ENCODE measurements at places on chromosomes 2 and 18.

- no peak for DNase-seq
These were observed 8.3 kb downstream of the CERKL start for GRCh38 chr2:181648478-181649155.

DNA sequence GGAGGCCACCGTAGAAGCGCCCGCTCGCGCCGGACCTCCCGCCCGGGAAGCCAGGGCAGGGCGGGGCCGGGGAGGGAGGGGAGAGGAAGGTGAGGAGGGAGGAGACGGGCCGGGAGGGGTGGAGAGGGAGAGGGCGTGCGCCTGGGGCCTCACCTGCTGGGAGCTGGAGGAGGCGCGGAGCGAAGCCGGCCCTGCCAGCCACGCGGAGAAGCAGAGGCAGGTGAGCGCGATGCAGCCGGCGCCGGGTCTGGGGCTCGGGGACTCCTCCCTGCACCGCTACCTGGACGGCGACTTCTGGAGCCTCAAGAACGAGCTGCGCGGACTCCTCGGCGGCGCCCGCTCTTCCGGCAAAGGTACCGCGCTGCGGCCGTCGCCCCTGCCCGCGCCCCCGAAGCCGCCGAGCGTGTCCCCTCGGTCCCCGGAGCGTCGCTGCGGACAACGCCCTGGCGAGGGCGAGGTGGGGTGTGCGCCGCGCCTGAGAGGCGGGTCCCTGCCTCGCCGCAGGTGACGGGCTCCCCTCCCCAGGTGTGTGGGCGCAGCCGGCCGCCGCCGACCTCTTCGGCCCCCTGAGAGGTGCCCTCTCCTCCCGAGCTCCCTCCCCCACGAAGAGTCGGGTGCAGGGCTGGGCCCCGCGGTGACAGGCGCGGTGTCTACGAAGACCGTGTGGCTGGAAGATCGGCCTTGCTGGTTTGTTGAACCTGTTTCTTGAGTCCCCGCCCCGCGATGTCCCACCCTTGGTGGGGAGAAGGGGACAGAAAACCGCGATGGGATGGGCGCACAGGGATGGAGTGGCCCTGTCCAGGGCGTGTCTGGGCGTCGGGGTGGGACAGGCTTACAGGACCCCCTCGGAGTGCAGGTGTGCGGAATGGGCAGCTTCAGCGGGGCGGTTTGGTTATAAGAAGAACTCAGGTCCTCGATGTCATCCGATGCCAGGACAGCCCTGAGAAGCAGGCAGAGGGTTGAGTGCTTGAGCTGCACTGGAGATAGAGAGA lies at the start of gene ACOXL:
Gene ACOXL, plus strand, starts transcription at position 152 of the 992 bp plus-strand sequence. CDS start 35,817 bp downstream, outside the sequence.
- no peak for DNase-seq

DNA sequence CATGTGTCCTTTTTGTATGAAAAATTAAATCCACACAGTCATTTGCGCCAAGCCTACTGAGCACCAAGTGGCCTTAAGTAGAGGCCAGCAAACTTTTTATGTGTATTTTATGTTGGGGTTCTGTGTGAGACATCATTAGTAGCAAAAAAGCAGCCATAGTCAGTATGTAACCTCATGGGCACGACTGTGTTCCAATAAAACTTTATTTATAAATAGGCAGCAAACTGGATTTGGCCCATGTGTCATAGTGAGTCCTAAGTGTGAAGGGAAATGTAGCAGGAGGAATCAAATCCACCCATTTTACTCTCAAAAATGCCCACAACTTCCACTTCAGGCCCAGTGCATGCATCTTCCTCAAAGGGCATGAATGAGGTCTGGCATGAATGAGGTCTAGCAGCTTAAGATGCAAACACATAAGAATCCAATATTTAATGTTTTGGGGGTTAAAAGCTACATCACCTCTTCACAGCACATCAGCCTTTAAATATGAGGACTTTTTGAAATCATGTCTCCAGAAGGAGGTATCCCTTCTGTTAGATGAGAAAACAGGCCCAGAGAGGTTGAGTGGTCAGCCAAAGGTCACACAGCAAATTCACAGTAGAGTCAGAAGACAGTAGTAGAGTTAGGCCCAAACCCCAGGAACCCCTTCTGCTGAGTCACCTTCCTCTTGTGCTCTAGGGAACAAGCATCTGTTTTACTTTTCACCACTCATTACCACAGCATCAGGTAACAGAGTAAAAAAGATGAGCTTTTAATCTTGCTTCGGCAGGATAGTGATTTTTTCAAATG lies 45.6 kb downstream of the MREG start:
- no peak for DNase-seq

DNA sequence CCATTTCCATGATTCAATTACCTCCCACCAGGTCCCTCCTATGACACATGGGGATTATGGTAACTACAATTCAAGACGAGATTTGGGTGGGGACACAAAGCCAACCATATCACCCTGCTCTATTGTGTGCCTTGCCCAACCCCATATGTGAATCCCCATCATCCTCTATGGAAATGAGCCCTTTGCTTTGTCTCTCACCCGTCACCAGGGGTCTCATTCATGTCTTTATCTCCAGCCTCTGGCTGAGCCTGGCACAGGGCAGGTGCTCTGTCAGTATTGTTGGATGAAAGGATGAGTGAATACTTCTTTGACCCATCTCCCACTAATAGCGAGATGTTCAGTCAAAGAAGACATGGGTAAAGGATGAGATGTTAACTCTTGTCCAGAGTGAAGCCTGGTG lies 116.6 kb upstream of the LGALSL start:
- DNase-seq: no peak

DNA sequence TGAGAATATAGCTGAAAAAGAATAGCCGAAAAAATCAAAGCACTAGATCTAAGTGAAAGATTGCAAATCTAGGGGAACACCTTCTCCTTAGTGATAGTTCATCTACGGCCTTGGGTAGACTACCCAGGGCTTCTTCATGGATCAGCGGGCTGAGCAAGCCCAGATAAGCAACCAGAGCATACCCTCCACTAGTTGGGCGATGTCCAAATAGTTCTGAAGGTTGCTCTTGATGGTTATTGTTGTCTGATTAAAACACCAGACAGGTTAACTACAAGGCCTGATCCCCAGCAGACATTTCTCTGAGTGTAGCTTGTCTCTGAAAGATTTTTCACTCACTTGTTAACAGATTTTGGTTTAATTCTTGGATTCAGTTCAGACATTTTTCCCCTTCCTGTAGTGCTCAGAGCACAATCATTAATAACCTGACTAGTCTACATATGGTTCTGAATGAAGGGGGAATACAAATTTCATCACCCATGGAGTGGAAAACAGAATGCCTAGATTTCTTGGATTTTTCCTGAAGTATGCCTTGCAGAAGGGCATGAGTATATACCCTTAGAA lies 99.6 kb downstream of the BABAM2 start:
- DNase-seq: no peak

GRCh38 chr2:152443771-152444170 lies 108.8 kb downstream of the FMNL2 start:
- DNase-seq: no peak

DNA sequence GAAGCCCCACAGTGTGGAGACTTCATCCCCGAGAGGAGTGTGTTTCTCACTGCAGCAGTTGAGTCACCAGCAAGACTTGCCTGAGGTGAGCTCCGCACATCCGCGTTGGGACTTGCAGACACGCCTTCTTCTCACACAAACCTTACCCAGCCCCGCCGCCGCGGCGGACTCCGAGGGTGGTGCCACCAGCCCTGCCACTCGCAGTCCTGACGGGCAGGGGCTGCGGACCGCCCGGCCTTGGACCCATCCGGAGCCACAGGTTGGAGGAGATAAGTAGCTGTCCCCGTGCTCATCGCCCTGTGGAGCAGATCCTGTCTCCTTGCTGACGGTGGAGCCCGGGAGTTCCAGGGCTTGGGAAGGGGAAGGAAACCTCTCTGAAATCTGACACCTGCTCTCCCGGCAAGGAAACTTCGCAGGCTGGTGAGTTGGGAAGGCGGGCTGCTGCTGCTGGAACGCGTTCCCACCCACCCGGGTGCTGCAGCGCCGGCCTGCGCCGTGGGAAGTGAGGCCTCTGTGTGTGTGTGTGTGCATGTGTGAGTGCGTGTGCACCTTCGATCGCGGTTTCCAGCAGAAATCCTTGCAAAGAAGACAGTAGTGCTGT lies at the start of gene RAB27B:
Gene RAB27B, plus strand, starts transcription at position 197 of the 601 bp plus-strand sequence. CDS start 49,109 bp downstream, outside the sequence.
- peak; percentile 38 for DNase-seq

- DNase-seq: no peak
These were observed 66.5 kb upstream of the CABLES1 start for GRCh38 chr18:23068570-23069310.

GRCh38 chr2:204665207-204665606 lies 119.9 kb downstream of the PARD3B start:
- no peak for DNase-seq

Measured in stimulated activated CD4-positive, alpha-beta T cell treated with anti-CD3 and anti-CD28 coated beads, TNF-alpha, amount 100 ng/mL, for 24 hours (primary cell).